Vagina (tissue), 2 donors: ENCODE measurements at places on chromosomes 13 and 19. TPM values are rescaled to one million over a fixed set of nuclear protein-coding genes. Genes with fewer than 3 reads are reported as not detected.

LILRB3 gene
- total RNA-seq, result 20.4 TPM

DNA sequence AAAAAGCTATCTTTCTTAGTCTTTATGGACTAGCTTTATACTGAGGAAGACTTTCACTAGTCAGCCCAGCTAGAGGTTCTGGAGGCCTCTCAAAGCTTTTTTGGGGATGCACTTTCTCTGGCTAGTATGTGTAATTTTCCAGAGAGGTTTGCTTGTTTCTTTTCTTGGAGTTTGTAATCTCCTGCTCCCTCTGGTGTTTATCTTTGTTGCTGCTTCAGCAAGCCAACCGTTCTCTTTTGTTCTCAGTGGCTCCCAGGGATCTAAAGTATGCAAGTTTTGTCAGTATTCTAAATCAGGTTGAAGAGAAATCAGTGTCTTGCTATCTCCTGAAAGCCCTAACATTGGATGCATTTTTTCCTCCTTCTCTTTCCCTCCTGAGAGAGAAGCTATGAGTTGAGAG, 121.1 kb upstream of the MYO16 start:
- DNase-seq, result no peak

- DNase-seq, result no peak
Measured at GRCh38 chr13:39766464-39767158, 111.1 kb downstream of the COG6 start.

BEST2 gene
- total RNA-seq, result 1.2 TPM

DNA sequence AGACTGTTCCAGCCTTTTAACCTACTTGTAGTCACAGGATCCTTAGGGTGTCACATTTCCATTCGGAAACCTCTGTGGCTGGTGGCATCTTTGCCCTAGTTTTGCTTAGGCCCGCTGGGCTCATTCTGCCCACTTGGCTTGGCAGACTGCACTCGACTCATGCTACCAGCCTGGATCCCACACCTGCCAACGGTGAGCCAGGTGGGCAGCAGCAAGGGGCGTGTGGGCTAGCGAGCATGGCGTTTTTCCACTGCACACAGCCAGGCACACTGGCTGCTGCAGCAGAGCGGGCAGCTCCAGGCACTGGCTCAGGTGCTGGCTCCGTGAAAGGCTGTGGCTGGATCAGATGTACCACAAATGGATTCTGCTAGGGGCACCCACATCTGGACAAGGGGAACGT, 838.2 kb downstream of the SLITRK6 start:
- DNase-seq, result no peak

GRCh38 chr13:23042181-23042580, 138.6 kb upstream of the SGCG start:
- no peak for DNase-seq
